CD14-positive monocyte (primary cell): ENCODE measurements at places on chromosomes 7 and 10.

GRCh38 chr7:26580711-26581110, 283.7 kb downstream of the SKAP2 start:
- DNase-seq = no peak

- peak; percentile 18 for DNase-seq
These were observed 527 bp upstream of the HERPUD2 start for GRCh38 chr7:35695473-35695850.

GRCh38 chr7:13894377-13894776, 95.1 kb downstream of the ETV1 start:
- DNase-seq = peak; percentile 4

DNA sequence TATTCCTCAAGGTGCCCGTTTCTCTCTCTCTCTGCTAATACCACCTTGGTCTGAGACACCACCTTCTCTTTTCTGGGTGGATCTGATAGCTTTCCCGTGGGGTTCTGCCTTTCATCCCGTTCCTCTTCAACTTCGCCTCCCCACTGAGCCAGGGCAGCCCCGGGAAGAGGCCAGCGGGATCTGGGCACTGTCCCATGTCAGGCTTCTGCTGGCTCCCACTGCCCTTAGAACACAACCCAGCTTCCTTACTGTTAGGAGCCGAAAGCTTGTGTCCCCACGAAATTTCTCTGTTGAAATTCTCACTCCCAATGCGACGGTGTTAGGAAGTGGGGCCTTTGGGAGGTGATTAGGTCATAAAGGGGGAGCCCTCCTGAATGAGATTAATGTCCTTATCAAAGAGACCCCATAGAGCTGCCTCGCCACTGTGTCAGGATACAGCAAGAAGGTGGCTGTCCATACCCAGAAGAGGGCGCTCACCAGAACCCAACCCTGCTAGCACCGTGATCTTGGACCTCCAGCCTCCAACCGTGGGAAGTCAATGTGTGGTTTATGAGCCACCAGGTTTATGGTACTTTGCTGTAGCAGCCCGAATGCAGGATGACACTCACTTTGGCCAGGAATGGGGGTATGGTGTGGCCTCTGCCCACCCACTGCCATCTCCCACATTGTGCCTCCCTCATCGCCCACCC, 79.2 kb downstream of the CAMK1D start:
- DNase-seq = no peak

- DNase-seq = peak; percentile 40
These were observed 65.5 kb downstream of the PYROXD2 start for GRCh38 chr10:98349508-98349922.

DNA sequence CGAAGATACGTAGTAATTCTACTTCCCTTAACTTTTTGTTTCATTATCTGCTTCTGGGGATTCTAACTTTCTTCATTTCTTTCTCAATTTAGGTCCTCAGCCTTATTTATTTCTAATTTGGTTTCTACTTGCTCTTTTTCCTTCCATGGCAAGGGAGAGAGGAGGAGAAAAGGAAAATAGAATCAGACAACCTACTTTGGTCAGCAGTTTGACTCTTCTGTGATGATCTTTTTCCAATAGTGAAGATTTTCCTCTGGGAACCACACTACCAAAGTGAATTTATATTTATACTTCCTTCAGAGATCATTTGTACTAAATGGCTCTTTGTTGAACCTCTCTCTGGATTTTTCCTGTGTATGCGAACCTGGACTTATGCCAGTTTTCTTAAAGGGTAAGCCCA, 90.2 kb downstream of the TMEM26 start:
- no peak for DNase-seq

DNA sequence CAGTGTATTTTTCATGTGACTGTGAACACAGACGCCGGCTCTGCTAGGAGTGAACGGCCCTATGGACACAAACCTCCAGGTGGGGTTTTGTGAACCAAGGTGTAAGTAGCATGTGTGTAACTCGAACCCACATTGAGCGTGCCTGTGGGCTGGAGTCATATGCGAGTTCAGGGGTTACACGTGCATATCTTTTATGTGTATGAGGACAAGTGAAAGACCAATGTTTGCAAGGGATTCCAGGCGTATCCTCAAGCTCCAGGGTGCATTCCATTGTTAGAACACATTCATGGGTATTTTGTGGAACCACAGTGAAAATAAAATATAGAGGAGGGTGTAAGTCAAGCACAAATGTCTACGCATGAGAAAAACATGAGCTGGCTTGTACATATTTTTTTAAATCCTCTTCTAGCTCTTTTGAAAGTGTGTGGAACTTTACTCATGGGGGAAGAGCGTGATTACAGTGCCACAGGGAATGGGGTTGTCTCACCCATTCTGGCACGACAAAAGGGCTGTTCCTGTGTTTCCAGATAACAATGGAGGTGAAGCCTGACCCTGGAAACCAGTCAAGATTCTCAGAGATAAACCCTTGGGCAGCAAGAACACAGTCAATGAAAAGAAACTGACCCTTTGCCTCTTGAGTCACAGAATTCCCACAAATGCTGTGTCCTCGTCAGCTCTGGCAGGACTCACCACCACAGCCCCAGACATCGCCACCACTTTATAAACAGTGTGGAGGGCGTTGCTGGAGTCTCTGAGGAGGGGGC, 37.0 kb upstream of the GOT1 start:
- no peak for DNase-seq

DNA sequence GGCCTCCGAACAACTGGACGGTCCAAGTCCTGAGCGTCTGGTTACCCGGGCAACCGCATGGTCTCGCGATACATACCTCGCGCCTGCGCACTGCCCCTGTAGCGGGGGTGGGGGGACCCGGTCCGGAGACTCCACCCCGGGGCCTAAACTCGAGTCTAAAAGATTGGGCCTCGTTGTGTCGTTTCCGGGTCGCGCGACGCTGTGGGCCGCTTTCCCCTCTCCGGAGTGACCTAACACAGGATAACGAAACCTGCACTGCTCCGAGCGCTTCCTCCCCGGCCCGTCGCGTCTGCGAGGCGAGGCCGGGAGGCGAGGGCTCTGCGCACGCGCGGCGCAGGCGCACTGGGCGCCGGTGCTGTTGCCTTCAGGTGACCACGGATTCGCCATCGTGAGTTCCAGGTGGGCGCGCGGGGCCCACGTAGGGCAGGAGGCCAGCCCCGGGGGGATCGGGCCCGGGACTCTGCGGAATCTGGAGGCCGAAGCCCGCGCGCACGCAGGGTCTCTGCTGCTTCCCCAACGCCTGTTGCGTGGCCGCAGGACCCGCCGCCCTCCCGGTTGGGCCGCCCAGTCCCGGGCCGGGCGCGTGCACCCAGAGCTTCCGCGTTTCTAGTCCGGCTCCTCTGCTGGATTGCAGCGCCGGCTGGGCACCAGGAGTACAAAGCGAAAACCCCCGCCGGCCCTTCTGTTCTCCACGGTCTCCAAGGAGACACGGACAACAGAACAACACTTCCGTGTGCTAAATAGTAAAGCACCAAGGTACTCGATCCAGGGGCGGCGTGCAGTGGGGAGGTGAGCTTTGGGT, at the start of gene RPP38:
TSS of gene RPP38 (plus strand) at position 345 of the 802 bp plus-strand sequence. CDS start 5,960 bp downstream, outside the sequence.
- peak; percentile 94 for DNase-seq

GRCh38 chr10:93790439-93790838, 32.7 kb downstream of the LGI1 start:
- DNase-seq = no peak

DNA sequence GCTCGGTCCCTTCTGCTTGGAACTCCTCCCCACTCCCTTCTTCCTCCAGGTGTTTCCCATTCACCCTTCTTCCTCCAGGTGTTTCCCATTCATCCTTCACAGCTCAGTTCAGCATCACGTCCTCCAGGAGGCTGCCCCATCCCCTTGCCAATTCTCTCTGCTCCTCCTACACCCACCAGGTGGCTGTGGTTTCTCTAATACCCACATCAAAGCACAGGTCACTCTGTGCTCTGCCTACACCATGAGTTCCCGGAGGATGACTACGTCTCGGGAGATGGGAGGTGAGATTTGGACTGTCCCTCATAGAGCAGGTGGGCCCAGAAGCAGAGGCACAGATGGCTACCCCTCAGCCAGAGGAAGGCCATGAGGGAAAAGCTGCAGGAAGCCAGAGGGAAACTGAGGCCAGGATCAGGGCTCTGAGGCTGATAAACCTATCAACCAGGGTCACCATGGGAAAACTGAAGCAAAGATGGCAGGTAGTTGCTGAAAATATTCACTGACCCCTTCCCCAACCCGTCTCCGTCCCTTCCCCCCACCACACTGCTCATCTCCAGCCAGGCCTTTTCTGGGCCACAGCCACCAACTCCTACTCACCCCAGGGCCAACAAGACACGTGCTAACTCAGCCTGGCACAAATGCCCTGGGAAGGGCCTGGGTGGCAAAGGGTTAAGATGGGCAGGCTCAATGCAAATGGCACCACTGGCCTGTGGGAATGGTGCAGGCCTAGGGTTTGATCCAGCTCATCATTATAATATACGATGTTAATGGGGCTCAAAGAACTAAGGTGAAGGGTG, 56.6 kb upstream of the CPXM2 start:
- no peak for DNase-seq

GRCh38 chr10:110387983-110388686, 83.4 kb upstream of the SMNDC1 start:
- DNase-seq = no peak

GRCh38 chr10:97131666-97132065, 54.1 kb downstream of the SLIT1 start:
- DNase-seq = no peak

DNA sequence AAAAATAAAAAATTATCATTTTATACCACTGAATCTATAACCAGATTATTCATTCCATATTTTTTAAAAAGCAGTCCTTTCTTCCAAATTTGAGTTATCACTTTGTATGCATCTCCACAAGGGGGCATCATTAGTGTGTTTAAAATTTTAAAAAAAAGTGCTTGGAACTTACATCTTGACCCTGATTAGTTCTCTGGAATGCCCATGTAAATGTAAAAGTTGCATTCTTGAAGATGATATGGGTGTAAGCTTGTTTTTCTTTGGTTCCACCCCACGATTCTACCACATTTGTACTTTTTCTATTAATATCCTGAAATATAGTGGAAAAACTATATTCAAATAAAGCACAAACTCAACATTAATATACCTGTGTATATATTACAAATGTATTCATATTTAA, 144.9 kb downstream of the ELAPOR2 start:
- no peak for DNase-seq

- DNase-seq = no peak
These were observed 30.3 kb downstream of the ZNF775 start for GRCh38 chr7:150409300-150410030.

DNA sequence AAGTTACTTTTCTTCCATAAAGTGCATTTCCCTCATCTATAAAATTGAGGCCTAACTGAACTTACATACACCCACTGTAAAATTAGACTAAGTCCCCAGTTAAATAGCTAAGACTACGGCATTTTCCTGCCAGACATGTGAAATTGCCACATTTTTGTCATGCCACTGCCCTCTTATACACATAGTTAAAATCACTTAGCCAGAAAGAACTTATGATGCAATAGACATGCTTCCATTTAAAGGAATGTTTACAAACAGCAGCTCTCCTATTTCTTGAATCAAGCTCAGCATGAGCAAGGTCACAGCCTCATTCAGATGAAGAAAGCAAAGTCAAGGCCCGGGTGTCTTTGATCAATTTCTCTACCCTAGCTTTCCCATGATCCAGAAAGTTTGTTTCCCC, 175.7 kb downstream of the LRRN3 start:
- DNase-seq = no peak

- DNase-seq = no peak
These were observed 213.1 kb downstream of the FGFR2 start for GRCh38 chr10:121385136-121385535.

DNA sequence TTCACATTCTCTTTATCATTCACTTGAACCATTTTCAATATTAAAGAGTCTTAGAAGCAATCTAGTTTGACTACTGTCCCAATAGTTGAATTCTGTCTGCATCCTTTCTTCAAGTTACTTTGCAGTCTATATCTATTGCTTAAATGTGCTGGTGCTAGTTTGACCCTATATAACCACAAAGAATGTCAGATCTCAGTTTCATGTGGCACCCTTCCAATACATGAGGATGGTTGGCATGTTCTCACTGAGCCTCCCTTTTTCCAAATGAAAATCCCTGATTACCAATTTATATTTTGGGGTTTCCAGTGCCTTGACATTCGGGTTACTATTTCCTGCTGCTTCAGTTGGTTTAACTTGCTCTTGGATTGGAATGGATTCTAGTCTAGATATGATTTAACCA, 292.7 kb downstream of the EXOC4 start:
- DNase-seq = no peak

DNA sequence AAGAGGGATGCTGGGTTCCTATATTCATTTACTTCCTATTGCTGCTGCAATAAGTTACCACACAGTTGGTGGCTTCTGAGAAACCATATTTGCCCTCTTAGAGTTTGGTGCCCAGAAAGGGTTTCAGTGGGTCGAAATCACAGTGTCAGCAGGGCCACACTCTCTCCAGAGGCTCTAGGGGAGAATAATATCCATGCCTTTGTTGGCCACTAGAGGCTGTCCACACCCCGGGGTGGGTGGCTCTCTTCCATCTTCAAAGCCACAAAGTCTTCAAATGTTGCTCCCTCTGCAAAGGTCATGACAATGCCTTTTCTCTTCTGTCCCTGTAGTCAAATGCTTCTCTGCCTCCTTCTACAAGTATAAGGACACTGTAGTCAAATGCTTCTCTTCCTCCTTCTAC, 989.4 kb downstream of the CCSER2 start:
- DNase-seq = no peak

DNA sequence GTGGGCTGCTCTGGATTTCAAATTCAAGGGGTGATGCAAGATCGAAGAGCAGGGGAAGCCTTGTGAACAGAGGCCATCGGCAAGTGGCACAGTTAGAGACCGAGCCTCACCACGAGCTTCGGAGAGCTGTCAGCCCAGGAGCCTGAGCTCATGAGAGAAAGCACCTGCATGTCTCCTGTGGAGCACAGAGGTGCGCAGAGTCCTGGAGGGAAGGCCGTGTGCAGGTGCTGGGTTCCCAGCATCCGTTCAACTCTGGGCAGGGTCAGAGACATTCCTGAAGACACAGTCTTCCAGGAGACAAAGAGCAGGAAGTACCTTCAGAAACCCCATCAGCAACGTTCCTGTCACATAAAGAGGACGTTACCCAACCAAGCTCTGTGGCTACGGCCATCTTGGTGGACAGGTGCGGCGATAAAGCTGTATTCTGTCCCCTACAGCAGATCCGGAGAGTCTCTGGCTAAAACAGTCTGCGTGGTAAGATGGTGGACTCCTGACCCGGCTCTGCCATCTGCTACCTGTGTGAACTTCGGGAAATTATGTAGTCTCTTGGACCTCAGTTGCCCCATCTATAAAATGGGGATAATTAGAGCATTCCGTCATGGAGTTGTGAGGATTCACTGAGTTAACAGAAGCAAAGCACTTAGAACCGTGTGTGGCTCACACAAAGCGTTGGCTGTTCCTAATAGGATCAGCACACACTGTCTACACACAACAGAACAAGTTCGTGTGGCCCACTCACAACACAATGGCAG, 40.6 kb downstream of the NOD1 start:
- peak; percentile 17 for DNase-seq

DNA sequence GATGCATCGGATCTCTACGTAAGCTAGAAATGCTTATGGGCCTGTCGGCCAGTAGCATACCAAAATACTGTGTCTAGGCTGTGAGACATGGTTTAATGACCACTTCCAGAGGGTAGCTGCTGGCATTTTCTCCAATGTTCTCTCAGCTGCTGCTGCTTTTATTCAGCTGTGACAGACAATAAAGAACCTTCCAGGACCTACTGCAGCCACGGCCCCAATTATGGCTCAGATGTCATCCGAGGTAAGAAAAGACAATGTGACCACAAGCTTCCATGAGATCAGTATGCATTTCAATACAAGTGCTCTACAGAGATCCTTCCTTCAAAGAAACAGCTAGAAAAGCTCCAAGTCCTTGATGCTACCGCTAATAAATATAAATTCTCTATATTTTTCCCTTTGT, 256.2 kb downstream of the SDHAF3 start:
- DNase-seq = no peak

GRCh38 chr10:118340486-118340885, 1.6 kb downstream of the FAM204A start:
- DNase-seq = peak; percentile 47
